NCI-H187 (cell line): ENCODE measurements at places on chromosomes 3 and 15.

GRCh38 chr3:122674339-122674738, 6.3 kb upstream of the PARP14 start:
- no peak for DNase-seq

GRCh38 chr15:65303687-65304380, 643 bp upstream of the RNU5B-1 start:
- no peak for DNase-seq

- DNase-seq = no peak
Measured at GRCh38 chr15:58568157-58568571, 136.4 kb downstream of the LIPC start.

- DNase-seq = no peak
Measured at GRCh38 chr3:157888040-157888439, 218.2 kb downstream of the SHOX2 start.

GRCh38 chr3:31985831-31986230, 4.3 kb downstream of the ZNF860 start:
- no peak for DNase-seq

- DNase-seq = no peak
Measured at GRCh38 chr3:98885851-98886250, 15.6 kb downstream of the DCBLD2 start.

DNA sequence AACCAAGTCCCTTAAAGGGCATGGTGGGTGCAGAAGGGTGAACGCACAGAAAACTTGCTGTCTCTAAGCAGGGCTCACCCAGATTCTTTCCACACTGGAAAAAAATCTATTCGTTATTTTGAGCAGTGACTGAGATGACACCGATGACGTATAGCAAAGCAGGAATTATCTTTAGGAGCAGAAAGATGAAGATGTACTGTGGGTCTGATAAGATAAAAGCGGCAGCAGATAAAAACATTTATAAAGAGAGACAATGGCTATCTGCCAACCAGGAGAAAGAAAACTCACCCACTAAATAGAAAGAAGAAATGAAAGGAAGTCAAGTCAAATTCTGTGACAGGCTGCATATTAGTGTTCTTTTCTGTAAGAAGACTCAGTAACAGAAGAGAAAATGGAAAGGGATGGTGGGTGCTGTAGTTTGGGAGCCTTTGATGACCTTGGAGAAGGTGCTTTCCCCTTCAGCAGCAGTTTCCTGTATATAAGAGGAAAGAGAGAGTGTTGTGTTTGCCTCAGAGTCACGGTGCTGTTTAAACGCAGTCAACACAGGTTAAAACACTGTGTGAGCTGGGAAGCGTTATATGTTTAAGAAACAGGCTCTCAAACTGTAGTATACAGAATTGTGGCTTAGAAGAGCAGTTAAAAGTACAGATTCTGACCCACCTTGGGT, 111.6 kb downstream of the AQP9 start:
- no peak for DNase-seq

DNA sequence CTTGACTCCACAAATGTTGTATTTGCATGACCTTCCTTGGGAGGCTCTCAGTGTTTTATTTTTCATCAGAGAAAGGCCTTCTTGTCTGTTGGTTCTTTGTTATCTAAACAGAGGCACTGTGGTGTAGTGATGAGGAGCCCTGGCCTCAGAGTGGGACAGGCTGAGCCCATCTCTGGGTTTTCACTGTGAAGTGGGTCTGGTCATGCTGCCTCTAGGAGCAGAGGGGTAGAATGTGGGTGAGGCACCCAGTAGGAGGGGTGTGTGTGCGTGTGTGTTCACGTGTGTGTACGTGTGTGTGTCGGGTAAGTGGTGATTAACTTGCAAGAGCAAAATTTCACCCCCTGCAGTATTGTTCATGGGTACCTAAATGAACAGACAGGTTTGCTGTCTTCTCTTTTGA, 14.4 kb downstream of the KLF13 start:
- DNase-seq = no peak

GRCh38 chr3:43782541-43782940, 91.8 kb downstream of the ABHD5 start:
- no peak for DNase-seq

GRCh38 chr3:148763986-148764935, 63.4 kb upstream of the CPB1 start:
- no peak for DNase-seq

GRCh38 chr15:71543413-71543812, 266.9 kb upstream of the NR2E3 start:
- no peak for DNase-seq

DNA sequence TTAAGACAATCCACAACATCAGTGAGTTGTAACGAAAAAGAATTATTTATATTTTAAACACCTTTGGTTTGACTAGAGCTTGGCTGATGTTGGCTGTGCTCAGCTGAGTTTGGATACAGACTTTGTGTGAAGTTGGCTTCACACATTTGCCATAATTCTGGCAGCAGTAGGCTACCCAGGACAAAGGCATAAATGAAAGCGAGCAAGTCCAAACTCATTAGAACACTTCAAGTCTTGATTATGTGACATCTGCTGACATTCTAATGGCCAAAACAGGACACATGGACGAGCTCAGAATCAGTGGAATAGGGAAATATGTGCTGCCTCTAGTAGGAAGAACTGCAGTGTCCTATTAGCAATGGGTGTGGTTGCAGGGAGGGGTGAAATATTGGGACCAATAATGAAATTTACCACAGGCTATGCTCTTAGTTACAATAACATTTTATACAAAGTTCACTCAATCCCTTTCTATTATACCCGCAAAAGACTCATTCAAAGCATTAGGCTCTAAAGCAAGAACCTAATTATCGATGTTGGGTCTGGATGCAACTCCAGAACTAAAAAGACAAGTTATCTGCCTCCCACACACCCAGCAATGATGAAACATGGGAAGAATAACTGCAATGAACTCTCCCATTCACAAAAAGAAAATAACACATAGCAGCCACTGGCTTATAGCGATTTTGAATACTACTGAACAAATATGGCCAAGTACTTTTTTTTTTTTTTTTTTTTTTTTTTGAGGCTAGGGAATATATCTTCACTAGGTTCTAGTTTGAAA, 493.9 kb upstream of the RASGRP1 start:
- DNase-seq = no peak

DNA sequence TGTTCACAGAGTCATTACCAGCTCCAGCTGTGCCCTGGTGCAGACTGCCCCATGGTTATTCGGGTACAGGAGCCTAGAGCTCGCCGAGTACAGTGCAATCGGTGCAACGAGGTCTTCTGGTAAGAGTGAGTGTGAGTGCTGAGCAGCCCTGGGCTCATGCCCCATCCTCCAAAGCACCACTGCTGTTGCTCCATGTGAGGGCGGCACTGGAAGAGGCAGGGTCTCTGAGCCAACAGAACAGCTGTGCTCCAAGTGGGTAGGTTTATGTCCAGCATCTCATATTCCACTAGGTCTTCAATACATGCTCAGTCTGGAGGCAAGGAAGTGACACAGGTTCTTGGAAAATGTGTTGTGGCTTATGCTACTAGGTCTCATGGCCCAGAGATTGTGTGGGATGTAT, 19.5 kb upstream of the P4HTM start:
- no peak for DNase-seq

GRCh38 chr3:197011780-197012539, 17.7 kb downstream of the MELTF start:
- no peak for DNase-seq

DNA sequence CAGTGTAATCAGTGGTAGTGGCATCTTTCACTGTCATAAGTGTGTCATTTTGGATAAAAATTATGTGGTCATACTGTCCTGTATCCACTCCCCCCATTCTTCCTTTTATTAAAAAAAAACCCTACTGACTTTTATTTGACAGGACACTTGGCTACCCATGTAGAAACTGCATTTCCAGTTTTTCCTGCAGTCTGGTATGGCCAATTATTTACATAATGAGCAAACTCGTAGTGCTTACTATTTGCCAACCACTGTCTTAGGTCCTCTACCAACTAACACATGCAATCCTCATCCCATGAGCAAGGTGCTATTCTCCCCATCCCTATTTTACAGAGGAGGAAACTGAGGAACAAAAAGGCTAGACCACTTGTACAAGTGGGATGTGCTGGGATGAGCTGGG, 129.1 kb downstream of the MECOM start:
- no peak for DNase-seq

DNA sequence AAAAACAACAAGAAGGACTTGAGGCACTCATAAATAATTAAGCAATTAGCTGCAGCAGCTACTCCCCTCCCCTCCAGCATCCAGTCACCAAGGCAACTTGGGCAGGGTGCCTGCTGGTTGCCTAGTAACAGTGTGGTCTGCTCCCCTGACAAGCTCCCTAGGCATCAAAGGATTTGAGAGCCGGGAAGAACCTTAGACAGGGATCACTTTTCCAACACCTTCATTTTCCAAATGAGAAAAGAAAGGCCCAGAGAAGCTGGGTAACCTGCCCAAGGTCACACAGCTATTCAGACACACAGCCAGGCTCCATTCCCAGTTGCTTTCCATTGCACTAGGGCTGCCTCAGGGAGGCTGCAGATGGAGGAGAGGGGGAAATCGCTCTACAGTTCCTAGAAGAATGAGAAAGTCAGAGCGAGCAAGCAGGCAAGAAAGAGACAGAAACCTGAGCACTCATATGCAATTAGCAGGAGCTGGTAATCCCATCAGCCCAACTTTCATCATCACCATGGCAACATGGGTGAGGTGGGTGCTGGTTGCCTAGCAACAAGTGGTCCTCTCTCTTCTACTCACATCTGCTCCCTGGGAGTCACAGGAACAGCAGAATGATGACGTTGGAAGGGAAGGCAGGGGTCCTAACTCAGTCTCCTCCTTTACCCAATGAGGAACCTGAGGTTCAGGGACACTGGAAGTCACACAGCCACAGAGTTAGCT, 3.6 kb upstream of the EIF4E3 start:
- no peak for DNase-seq

DNA sequence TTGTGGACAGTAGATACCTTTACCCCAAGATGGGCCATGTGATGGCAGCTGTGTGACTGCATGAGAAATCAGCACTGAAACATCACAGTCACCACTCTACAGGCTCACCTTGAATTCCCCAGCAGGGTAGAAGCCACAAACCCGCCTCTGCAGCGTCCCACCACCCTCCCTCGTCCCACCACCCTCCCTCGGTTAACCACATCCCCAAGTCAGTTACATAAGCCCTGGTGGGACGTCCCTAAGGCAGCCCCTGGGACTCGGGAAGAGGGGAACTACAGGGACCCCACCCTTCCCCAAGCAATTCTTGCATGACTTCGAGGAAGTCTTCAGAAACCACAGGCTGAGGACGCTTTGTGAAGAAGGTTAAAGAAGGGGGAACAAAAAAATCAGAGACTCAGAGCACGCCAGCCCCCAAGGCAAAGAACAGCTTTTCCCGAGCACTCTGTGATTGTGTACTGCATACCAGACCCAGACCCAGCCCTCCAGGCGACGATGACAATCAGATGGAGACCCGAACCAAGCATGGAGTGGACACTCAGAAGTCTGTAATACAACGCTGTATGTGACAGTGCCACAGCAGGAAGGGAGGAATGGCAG, 60.5 kb downstream of the SH3BP5 start:
- no peak for DNase-seq

DNA sequence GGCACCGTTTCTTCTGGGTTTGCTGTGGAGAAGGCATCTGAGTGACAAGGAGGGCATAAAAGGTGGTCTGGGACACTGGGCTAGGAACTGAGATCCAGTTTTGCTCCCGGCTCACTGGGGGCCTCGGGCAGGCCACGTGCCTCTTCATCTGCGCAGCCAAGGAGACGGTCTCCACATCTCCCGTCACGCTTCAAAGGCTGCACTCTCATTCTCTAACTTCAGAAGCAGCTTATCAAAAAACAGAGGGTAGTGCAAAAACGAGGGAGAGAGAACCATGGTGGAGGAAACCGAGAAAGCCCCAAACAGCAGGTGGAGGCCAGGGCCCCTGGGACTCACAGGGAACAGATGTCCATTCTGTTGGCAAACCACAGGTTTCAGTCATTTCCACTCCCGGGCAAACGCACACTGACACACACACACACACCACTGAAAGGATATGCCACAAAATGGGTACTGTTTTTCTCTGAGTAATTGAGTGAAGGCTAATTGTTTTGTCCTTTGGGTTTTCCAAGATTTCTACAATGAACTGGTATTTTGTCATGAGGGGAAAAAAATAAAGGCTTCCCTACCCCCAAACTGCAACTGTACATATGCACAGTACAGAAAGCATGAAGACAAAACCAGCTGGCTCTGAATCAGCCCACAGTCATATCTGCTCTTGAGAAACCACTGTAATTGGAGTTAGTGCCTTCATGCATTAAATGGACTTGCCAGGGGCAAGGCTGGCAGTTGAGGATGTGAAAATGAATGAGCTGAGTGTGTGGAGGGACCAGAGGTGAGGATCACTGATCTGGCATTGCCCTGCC, 71.9 kb downstream of the MGLL start:
- peak; percentile 56 for DNase-seq

DNA sequence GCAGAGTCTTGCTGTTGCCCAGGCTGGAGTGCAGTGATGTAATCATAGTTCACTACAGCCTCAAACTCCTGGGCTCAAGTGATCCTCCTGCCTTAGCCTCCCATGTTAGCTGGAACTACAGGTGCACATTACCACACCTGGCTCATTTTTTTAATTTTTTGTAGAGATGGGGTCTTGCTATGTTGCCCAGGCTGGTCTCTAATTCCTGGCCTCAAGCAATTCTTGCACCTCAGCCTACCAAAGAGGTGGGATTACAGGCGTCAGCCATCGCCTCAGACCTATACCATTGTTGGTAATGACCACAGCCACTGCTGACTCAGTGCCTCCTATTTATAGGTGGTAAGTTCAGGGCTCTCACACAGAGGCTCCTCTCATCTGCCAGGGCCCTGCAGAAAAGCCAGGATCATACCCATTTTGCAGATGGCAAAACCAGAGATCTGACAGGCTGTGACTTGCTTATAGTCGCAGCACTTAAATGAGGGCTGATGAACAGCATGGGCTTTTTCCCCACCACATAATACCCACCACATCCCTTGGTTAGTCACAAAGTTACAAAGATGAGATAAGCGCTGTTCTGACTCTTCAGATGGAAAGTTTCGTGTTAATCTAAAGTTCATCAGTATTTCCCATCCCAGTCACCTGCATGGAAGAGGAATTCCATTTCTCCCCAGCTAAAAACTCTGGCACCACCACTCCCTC, 21.8 kb upstream of the SPATA12 start:
- no peak for DNase-seq

GRCh38 chr3:143885780-143886427, 37.6 kb upstream of the SLC9A9 start:
- DNase-seq = no peak

- no peak for DNase-seq
Measured at GRCh38 chr3:39941931-39942330, 132.5 kb downstream of the MYRIP start.

DNA sequence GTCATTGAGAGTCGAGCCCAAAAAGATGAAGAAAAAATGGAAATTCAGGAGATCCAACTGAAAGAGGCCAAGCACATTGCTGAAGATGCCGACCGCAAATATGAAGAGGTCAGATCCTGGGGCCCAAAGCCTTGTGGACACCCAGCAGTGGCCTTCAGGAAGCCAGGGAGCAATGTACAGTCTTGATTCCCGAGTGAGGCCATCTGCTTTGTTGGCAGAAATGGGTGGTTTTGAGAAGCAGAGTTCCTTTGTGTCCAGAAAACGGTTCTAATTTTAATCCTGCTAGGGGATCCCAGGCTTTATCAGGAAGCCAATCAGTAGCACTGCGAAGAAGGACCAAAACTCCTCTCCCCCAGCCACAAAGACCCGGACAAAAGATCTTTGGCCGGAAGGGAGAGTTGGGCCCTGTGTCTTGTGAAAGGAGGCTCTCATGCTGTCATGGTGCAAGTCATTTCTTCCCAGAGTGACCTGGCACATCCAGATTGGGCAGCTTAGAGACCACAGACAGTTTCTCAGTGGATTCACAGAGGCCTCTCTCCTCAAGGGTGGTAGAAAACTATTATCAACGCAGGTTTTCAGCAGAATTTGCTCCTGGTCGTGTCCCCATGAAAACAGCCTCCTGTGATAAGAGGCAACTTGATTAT, 17.1 kb downstream of the TPM1 start:
- DNase-seq = no peak
